ENCODE measurements at places on chromosomes 7 and 10.

- no peak for DNase-seq
Measured at GRCh38 chr10:118669020-118669791, 73.8 kb upstream of the PRLHR start.

DNA sequence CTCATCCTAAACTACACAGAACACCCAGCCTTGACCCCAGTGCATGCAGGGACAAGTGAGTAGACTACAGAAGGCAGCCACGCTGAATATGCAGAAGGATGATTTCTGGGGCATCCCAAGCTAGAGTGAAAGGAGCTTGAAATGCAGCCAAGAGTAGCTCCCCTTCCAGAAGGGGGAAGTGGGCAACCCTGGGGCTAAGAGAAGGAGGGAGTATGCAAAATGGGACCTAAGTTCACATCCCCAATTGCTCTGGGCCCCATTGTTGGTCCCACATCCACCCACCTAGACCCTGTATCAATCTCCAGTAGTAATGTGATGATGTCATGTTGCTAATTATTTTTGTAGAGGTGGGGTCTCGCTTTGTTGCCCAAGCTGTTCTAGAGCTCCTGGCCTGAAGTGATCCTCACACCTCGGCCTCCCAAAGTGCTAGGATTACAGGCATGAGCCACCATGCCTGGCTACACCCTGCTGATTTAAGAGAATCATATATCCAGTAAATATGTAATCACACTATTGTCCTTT lies 5.6 kb upstream of the PSTK start:
- no peak for DNase-seq

DNA sequence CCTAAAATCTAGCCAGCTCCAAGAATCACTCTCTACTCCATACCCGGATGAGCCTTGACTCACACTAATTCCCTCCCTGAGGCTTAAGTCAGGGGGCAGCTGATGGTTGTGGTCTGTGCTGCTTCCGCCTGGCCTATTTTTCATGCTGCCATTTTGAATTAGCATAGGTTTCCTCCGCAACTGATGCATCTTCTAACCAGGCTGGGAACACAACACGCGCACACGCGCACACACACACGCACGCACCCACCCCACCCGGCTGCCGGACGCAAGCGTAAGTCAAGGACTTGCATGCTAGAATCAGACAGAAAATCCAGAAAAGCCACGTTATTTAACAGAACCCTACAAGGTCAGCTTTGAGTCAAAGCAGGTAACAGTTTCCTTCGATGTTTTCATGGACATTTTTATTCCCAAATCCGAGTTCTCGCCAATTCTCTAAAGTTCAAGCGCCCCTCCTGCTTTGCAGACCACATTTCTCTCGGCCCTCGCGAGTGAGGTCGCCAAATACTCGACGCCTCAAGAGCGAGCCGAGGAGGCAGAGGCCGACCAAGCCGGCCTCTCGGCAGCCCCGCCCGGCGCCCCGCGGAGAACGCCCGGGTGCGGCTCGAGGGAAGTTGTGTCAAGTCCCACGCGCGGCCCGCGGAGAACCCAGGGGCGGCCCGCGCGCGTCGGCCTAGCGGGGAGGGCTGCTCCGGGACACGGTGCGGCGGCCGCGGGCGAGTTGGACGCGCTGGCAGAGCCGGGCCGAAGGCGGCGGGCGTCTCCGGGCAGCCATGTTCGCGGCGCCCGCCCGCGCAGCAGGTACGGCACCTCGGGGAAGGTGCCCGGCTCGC lies 961 bp downstream of the SCRN1 start:
- no peak for DNase-seq

DNA sequence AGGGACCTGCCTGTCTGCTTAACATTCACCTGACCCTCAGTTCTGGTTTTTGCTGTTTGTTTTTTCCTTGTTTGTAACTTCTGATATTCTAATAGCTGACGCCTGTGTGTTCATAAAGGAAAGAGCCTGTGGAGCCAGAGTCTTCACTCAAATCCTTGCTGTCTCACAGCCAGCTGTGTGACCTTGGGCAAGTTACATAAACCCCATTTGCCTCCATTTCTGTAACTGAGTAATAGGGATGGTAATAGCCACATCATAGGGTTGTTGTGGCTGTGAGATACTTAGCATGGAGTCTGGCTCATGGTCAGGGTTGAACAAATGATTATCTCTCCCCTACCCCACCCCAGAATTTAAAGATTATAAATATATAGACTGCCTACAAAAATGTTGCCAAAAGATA lies 27.0 kb downstream of the WBP1L start:
- no peak for DNase-seq

GRCh38 chr7:64312826-64313225 lies 935 bp upstream of the ZNF736 start:
- DNase-seq = no peak

- DNase-seq = no peak
Measured at GRCh38 chr7:50264908-50265307, 39.6 kb upstream of the IKZF1 start.

- no peak for DNase-seq
Measured at GRCh38 chr7:47932466-47933037, 15.7 kb downstream of the PKD1L1 start.

GRCh38 chr7:7489546-7489945 lies 46.1 kb downstream of the COL28A1 start:
- no peak for DNase-seq

- peak; percentile 81 for DNase-seq
Measured at GRCh38 chr7:111835066-111835465, 272.8 kb upstream of the IMMP2L start.

GRCh38 chr10:73796766-73797165 lies 11.4 kb downstream of the ZSWIM8 start:
- DNase-seq = no peak

DNA sequence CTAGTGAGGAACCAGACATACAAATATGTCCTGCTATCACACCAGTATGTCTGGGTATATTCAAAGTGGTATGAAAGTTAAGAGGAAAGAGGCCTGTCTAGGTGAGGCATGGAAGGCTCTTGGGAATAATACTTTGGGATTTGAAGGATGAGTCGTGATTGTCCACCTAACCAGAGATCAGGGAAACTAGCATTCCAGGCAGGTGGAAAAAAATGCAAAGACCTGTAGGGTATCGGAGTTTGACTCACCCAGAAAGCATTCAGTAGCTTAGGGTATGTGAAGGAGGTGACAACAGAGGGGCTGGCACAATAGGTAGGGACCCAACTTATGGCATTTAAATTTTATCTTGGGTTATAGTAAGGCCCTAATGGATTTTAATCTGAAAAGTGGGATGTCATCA lies 950 bp upstream of the GCC1 start:
- DNase-seq = no peak

- peak; percentile 36 for DNase-seq
Measured at GRCh38 chr10:34721208-34721840, 93.8 kb downstream of the PARD3 start.

DNA sequence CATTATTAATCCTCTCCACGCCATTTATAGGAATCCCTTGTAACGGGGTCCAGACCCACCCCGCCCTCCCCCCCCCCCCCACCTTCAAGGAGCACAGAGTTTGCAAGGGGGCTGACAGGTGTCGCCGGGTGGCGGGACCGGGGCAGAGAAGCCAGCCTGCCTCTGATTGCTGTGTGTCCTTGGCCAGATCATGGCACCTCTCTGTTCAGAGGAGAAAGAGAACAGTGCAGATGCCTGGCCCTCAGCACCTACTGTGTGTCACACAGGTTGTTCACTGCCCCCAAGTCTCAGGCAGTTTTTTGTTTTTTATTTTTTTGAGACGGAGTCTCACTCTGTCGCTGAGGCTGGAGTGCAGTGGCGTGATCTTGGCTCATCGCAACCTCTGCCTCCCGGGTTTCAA lies 5.4 kb upstream of the MICALL2 start:
- DNase-seq = no peak

DNA sequence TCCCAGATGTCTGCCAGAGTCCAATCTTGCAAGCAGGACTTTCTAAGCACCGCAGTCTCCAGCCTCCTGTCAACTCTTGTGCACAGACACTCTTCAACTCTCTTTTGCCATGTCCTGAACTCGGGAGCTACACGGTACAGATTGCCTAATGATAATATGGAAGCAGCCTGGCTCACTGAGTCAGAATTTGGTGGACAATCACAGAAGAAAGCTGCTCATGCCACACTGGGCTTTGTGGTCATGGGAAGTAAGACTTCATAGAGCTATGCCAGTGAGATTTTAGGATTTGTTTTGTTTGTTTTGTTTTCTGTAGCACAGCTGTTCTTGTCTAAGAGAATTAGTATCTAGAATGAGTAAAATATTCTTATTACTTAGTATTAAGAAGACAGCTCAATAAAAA lies 144.1 kb upstream of the PRSS58 start:
- no peak for DNase-seq

DNA sequence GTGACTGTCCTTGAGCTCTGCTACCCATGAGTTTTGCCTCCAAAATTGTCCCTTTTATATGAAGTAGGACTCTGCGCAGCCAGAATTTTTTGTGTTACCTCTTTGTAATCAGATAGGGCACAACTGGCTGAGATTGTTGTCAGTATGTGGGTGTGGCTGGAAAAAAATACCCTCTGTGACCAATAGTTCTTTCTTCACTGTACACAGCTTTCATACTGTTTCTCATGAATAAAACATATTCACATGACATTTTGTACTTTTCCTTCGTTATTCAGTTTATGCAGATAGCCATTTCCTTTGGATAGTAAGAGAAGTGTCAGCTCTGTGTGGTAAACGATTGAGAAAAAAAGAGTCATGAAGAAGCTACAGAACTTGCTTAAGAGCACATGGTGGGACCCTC lies 49.6 kb upstream of the WNT8B start:
- DNase-seq = peak; percentile 55

DNA sequence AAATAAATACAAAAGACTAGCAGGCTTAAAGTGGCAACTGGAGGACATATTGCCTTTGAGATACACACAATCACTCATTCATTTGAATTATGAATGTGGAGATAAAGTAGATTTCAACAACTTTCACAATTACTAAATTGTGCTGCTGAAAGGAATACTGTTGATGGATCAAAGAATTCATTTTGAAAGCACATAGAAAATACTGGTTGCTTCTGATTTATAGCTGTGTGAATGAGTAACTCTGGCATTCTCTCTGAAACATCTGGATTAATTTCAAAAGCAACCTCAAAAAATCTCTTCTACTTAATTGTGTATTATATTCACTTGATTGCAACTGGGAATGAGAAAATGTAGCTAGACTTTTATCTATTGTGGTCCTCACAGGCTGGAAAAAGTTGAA lies 397.6 kb downstream of the THSD7A start:
- peak; percentile 71 for DNase-seq

DNA sequence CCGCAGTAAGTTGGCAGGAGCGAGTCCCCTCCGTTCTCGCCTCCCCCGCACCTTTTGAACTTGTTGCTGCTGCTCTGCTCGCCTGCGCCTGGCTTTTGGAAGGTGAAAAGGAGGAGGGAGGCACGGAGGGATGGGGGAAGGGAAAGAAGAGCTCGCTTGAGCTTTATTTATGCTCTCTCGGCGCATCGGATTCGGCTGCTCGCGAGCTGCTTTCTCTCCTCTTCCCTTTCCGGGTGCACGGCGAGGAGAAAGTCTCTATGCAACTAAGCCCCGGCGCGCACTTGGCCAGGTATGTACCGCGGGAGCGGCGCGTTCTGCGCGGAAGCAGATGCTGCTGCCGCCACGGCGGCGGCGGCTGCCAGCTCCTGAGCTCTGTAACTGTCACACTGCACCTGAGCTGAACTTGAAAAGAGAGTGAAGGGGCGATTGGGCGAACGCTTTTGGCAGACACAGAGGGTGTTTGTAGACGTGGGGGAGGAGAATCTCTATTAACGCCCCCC lies 551 bp downstream of the KCND2 start:
- DNase-seq = no peak

GRCh38 chr7:6640246-6640721 lies 3.2 kb downstream of the ZNF316 start:
- peak; percentile 15 for DNase-seq

- no peak for DNase-seq
Measured at GRCh38 chr10:90087197-90088023, 386.0 kb downstream of the KIF20B start.

DNA sequence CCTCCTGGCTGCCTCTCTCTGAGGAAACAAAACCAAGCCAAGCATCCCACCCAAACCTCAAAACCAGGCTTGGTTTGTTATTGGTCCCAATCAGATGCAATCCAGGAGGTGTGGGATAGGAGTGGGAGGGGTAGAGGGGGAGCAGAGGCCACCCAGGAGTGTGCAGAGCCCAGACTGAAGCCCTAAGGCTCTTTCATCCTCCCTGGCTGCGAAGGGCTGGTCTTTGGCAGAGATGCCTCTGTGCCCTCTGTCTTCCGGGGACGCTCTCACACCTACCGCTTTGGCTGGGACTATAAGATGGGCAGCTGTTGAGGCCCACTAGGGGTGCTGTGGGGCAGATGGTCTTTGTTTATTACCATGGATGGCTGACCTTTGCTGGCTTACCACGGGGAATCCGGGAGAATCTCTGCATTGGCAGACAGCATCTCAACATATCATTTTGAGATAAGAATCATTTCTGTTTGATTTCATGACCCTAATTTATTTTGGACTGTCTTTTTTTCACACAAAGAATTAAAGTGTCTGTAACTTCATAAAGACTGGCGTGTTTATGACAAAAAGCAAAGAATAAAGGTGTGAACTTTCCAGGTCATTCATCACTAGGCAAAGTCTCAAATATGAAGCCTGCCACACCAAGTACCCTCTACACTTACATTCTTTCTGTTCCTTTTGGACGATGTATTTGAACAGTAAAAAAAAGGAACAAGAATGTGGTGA lies 6.5 kb upstream of the DENND2A start:
- DNase-seq = peak; percentile 94

GRCh38 chr7:24313777-24314176 lies 29.8 kb downstream of the NPY start:
- no peak for DNase-seq

GRCh38 chr7:139231513-139232376 lies 708 bp downstream of the UBN2 start:
- peak; percentile 25 for DNase-seq

DNA sequence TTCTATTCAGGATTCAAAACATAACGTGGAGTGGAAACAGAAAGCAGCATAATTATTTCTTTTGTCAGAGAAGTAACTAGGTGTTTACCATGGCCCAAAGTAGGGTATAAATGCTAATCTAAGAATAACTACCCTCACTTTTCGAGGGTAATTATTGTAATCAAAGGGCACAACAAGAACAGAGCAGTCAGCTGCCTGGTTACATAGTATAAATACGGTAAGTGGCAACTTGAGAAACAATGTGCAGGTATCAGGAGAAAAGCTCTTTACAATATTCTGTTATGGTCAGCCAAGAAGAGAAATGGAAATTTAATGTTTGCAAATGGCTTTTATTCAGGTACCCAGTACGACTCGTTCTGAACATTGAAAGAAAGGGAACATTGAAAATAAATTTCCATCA lies 242.0 kb upstream of the NPY start:
- DNase-seq = no peak

- no peak for DNase-seq
Measured at GRCh38 chr10:63414481-63415260, 51.1 kb downstream of the JMJD1C start.

Measured in COLO829 (cell line).